ENCODE measurements at places on chromosomes 12 and 14.
A peak's percentile ranks its signal among the peaks of the same experiment; 100 is the strongest.

- DNase-seq, result no peak
Measured at GRCh38 chr12:98067795-98068194, 447.6 kb upstream of the TMPO start.

GRCh38 chr14:68137704-68138619 lies 318.4 kb downstream of the RAD51B start:
- DNase-seq, result no peak

- no peak for DNase-seq
Measured at GRCh38 chr14:78974691-78975090, 804.5 kb downstream of the NRXN3 start.

DNA sequence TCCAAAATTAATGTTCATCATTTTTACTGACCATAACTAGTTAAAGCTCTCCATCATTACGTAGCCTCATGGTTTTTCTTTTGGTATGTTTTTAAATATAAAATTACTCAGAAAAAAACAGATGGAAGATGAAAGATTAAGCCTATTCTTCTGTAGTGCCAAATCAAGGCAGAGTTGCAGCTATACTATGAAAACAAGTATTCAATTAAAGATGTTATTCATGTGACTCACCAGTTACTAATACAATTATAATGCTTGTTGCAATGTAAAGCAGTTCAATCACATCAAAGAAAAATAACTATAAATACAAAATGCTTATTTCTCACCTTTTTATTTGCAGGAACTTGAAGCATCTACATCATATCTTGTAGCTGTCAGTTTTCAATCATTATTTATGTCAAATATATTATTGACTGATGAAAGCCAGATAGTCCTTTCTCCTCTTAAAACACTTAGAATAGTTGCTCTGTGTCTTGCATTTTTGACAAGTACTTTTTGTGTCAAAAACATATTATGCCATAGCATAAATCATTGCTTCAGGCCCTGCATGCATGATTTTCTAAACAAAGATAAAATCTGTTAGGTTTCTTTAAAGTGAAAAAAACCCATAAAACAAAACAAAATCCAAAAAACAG lies 36.0 kb upstream of the TRHDE start:
- no peak for DNase-seq

DNA sequence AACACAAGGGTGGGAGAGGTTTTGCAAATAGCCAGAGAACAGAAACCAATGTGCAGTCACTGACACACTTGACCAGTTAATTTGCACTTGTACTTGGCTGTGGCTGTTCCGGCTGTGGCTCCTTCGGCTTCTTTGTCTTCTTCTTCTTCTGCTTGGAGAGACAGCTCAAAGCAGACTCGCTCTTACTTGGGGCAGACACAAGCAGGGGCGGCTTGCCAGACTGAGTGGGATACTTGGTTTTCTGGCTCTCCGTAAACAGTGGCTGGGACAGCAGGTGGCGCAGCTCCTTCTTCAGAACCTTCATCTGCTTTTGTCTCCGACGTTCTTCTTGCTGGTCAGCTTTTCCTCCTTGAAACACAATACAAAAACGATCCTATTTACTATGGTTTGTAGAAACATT lies 25.0 kb downstream of the OTUB2 start:
- no peak for DNase-seq

- DNase-seq, result no peak
Measured at GRCh38 chr14:54589843-54590242, 22.9 kb downstream of the SAMD4A start.

DNA sequence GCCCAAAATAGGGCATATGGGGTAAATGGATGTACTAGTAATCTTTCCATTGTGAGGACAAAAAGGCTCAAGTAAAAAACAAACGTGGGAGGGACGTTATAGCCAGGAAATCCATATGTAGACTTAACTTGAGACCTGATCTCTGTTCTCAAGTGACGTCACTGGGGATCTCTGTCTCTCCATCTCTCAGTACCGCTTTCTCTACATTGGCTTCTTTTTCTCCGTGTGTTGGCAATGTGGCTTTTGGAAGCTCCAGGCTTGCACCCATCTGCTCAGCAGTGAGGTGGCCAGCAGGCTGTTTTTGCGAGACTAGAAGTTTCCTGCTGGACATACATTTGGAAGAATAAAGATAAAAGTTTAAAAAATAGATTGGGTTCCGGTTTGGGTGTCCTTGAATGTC lies 66.0 kb upstream of the NRXN3 start:
- DNase-seq, result no peak

DNA sequence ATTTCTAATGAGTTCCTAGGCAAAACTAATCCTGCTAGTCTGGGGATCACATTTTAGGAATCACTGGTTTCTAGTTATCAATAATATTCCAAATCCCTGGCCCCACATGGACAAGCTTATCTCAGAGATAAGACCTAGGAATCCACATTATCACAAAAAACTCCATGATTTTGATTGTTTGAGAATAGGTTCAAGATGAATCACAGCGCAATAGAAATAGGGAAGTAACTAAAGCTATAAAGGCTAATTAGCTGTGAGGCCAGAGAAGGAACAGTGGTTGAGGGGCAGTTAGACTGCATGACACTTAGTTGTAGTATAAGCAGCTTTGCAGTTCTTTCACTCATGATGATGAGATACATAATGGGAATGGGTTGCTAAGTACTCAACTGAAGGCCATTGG lies 13.1 kb upstream of the ATP5F1B start:
- DNase-seq, result no peak

GRCh38 chr14:73313151-73313550 lies 75.8 kb downstream of the PAPLN start:
- DNase-seq, result no peak

DNA sequence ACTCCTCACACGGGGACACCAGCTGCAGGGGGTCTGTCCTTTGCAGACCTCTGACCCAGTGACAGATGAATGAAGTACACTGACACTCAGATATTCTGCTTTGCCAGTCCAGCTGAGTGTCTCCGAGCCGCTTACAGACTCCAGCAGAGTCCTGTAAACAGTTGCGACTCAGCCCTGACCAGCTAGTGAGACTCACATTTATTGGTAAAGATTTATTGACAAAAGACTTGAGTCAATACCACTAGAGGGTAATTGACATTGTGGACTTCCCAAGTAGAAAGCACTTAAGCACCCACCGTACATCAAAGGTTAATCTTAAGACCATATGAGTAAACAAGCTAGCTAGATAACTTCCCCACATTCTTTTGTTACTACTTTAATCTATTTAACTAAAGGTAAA lies 9.8 kb upstream of the FKBP4 start:
- DNase-seq, result no peak

DNA sequence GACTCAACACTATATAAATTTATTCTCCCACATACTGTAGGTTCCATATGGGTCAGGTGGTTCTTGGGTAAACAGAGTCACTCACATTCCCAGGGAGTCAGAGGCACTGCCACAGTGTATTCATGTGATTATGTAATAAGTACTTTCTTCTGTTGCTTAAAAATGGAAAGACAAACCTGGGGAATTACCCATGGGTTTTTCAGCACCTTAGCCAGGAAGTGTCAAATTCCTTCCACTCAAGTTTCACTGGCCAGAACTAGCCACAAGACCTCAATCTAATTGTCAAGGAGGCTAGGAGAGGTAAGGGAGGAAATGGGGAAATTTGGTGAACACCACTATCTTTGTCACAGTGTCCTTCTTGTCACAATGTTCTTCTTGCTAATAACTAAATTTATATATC lies 333.2 kb upstream of the MDGA2 start:
- DNase-seq, result peak; percentile 28

DNA sequence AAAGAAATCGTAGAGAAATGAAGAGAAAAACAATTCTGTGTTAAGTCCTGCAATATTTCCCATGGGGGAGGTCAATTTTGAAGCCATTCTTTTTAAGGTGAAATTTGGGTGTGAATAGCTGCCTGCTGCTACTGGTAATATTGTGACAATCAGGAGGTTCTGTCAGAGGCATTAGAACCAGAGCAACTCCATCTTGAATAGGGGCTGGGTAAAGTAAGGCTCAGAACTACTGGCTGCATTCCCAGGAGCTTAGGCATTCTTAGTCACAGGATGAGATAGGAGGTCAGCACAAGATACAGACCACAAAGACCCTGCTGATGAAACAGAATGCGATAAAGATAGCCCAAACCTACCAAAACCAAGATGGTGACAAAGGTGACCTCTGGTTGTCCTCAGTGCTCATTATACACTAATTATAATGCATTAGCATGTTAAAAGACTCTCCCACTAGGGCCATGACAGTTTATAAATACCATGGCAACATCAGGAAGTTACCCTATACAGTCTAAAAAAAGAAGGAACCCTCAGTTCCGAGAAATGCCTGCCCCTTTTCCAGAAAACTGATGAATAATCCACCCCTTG lies 24.8 kb upstream of the MTHFD1 start:
- DNase-seq, result no peak

DNA sequence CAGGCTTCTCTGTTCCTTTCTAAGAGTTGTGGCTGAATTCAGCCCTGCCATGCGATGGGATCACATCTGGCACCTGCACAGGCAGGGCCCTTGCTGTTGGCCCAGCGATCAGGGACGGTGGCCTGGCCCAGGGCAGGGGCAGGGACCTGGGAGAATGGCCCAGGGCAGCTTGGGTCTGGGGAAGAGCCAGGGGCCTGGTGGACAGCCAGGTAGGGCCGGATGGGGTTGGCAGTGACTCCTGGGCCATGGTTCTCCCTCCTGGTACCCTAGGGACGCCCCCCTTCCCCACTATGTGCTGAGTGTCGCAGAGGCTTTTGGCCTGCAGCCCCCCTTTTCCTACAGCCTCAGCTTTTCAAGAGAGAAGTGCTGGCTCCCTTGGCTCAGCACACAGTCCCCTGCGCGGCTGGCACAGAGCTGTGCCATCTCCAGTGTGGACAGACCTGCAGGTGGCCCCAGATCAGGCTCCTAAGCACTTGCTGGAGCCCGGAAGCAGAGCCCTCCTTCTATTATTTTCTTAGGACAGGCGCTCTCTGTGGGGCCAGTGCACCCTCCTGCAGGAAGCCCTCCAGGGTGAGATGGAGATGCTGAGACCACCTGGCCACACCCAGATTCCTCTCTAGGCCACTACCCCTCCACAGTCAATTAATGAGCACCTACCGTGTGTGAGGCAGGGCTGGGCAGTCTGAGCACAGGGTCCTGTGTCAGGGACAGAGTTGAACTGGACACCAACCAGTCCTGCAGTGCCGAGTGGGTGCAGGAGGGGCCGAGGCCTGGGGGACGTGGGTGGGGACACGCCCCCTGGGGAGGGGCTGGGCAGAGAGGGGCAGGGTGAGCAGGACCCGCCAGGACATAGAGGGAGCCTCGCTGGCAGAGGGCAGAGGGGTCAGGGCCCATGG lies 267.6 kb downstream of the ADGRD1 start:
- DNase-seq, result no peak

DNA sequence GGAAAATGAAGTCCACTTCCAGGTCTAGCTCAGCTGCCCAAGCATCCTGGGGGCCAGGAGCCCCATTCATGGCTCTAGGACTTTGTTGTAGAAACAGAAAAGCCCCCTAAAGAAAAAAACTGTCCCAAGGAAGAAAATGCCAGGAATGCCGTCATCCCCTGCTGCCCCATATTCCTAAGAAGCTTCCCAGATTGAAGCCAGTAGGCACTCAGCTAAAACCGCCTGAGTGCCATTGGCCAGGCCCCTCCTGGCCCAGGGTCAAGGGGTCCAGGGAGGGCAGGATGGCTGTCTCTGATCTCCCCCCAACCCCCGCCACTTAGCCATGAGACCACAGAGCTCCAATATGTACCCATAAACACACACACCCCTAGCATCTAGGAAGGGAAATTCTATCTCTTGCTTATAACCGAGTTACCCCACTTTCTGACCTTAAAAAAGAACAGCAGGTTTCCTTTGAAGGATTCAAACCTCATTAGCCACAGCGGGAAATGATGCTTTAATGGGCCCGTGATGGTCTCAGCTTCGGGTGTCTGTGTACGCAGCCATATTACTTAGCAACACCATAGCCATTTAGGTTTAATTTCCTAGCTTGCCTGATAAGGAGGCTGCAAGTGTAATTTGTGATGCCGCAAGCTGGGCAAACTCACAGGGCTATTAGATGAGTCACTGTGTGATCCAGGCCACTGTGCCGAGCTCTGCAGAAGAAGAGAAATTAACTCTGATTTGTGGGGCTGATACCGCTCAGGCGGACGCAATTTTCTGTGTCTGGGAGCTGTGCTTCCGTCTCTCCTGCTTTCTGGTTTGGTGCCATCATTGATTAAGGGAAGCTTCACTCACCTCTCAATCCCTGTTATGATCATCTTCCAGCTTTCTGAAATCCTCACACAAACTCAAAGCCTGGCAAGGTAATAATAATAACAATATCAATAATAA lies 84.2 kb downstream of the GCH1 start:
- DNase-seq, result no peak

GRCh38 chr14:98184457-98184856 lies 1087.5 kb downstream of the BCL11B start:
- DNase-seq, result no peak

DNA sequence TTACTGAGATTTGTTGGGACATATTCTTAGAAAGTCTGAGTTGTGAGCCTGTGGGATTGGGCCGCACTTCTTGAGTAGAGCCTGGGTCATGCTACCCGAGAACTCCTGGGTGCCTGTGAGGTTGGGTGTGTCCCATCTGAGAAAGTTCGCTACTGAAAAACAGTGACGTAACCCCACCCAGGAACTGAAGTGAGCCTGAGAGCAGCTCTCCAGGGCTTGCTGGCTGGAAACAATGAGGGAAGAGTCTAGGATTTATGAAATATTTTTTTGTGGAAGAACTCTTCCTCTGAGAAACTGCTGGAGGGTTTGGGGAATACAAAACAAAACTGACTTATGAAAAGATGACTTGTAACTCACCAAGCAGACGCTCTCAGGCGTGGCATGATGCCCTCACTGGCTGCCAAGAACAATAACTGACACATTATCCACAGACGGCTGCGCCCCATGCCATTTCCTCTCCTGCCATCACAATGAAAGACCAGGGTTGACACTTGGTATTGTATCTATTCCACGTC lies 69.2 kb downstream of the RASSF3 start:
- no peak for DNase-seq

- DNase-seq, result no peak
Measured at GRCh38 chr12:22014041-22014782, 31.8 kb upstream of the CMAS start.

- DNase-seq, result no peak
Measured at GRCh38 chr12:90077756-90078155, 369.1 kb upstream of the ATP2B1 start.

DNA sequence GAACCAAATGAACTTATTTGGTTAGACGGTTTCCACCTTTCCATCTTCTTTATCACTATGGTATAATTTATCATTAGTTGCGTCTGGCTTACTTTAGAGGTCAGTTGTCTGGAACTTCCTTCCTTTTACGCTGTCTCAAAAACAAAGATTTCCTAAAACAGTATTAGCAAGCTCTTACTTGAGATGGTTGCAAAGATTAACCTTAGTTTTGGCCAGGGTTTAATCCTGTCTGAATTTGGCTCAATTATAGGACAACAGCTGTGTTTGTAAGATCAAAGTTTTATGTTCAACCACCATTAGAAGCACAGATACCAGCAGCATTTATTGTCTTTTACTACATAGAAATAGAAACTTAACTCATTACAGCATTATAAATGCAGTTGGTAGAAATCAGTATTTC lies 7.9 kb upstream of the WASHC3 start:
- no peak for DNase-seq

DNA sequence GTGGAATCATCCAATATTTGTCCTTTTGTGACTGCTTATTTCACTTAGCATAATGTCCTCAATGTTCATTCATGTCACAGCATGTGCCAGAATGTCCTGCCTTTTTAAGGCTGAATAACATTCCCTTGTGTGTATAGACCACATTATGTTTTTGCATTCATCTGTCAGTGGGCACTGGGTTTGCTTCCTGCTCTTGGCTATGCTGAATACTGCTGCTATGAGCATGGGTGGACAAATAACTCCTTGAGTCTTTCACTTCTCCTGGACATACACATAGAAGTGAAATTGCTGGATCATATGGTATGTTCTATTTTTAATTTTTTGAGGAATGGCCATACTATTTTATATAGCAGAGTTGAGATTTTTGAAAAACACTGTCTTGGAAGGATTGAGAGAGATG lies 46.9 kb downstream of the GPR68 start:
- no peak for DNase-seq
